Uterus (tissue), 4 donors: ENCODE measurements at places on chromosomes 5 and 9. TPM values are rescaled to one million over a fixed set of nuclear protein-coding genes. Genes with fewer than 3 reads are reported as not detected.

DNA sequence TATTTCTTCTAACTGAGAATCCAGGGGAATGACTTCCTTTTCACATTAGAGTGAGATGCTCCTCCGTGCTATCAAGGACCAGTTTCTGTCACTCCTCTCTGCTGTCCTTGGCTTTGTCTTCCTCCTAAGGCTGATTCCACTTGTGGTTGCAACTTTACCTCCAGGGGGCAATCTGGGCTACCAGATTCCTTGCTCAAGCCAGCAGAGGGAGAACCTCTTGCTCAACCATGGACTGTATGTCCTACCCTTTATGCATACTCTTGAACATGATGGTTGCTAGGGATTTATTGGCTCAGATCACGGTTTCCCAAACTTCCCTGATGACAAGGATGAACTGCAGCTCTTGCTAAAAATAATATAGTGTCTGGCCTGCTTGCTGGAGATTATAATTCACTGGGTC is 24.0 kb downstream of the NNT start:
- H3K27me3 ChIP-seq = no peaks in the 10 kb centered on the region
- H3K27ac ChIP-seq = no peak overlapping the region
- no peak overlapping the region for H3K4me3 ChIP-seq
- H3K36me3 ChIP-seq = no peaks in the 10 kb centered on the region
- DNase-seq = peak; percentile 23

ACTBL2 gene
- total RNA-seq = not detected

SUSD3 gene
- total RNA-seq = 13.8 TPM

ABCA1 gene
- total RNA-seq = 25.7 TPM

SOX30 gene
- total RNA-seq = not detected

- no peaks in the 10 kb centered on the region for H3K36me3 ChIP-seq
- peak overlapping the region; percentile 88 for H3K27ac ChIP-seq
- DNase-seq = no peak
- no peaks in the 10 kb centered on the region for H3K27me3 ChIP-seq
- H3K4me1 ChIP-seq = peaks cover 7% of the 10 kb centered on the region
Observed at GRCh38 chr9:27436234-27436633, 87.9 kb upstream of the IFNK start.

DNA sequence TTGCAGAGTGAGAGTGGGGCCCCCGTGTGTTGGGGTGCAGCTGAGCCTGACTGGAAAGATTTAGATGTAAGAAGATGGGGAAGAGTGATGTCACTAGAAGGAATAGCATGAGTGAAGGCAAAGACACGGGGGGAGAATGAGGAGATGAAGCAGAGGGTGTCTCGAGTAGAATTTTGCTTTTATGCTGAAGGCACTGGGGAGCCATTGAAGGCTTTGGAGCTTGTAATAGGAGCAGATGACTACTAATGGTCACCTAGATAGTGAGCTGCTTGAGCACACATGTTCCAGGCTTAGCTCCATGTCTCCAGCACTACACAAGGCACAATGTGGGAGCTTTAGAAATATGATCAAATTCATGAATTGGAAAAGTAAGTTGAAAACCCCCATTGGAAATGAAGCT is 32.1 kb downstream of the COL15A1 start:
- H3K4me3 ChIP-seq = no peak overlapping the region
- no peaks in the 10 kb centered on the region for H3K27me3 ChIP-seq
- H3K27ac ChIP-seq = peak overlapping the region; percentile 80
- no peak for DNase-seq
- no peaks in the 10 kb centered on the region for H3K36me3 ChIP-seq
- peaks cover 16% of the 10 kb centered on the region for H3K4me1 ChIP-seq

DNA sequence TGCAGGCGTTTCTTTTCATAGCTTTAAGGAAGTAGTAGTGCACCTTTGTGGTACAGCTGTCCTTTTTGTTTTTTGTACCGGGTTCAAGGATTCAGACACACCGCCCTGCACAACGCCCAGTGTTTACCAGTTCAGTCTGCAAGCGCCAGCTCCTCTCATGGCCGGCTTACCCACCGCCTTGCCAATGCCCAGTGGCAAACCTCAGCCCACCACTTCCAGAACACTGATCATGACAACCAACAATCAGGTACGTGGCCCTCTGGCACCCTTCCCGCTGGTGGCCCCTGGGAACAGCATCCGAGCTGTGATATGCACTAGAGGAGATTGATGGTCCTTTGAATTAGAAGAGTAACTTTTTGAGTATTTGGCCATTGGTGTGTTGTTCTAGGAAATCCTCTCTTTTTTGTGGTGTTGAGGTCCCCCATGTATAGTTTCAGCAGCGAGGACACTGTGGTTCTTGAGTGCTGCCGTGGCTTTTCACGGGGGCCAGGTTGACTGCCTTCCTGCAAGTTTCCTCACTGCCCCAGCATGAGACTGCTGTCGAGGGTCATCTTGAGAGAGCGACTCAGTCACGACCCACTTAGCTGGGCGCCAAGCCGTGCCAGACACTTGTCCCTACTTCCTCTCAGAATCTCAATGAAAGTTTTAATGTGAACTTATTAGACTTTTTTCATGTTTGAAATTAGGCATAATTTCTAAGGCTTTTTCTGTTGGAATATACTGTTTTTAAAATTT is 37.9 kb downstream of the TENT4A start:
- H3K4me3 ChIP-seq = no peak overlapping the region
- no peak for DNase-seq
- H3K27me3 ChIP-seq = no peaks in the 10 kb centered on the region
- no peaks in the 10 kb centered on the region for H3K4me1 ChIP-seq

DNA sequence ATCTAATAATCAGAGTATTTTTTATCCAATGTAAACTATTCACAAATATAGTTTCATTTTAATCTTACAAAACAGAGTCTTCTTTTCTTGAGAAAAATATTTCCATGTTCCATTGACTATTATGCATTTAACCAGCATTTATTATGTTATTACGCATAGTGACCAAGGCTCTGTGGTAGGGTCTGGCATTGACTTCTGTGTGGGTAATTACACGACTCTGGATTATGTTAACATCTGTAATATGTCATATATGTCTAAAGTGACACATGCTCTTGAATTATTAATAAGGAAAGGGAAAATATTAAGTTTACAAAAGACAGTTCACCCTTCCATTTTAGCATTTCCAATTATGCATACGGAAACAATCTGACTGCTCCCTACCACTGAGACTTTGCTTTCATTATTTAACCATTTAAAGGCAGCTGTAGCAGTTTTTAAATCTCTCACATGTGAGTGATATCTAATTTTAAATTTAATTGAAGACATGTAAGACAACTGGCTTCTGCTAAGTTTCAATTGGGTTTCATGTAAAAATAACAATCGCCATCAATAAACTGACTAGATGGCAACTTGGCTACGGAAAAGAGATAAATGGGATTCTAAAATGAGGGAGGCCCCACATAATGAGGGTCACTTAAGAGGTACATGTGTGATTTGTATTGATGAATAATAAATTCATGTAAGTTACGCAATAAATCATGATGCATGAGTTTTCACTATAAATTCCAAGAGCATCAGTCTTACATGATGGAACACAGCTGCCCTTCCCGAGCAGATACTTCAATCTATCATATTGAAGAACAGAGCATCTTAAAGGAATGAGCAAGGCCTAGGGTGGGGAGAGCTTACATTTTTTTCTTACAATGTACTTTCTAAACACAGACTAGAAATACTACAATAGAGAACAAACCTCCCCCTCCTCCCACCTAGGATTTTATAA is 1056.8 kb downstream of the MAT2B start:
- no peaks in the 10 kb centered on the region for H3K27me3 ChIP-seq
- H3K36me3 ChIP-seq = no peaks in the 10 kb centered on the region
- H3K27ac ChIP-seq = no peak overlapping the region
- no peaks in the 10 kb centered on the region for H3K4me1 ChIP-seq
